Left forelimb (tissue), 1 donor: ENCODE measurements at places on chromosomes 13 and 19.

GRCh38 chr13:26051657-26052311 is at the start of gene SHISA2:
TSS of gene SHISA2 (minus strand) at chr13:26052016. CDS start at chr13:26050975, 1,041 bp downstream.
- DNase-seq = peak; percentile 87

DNA sequence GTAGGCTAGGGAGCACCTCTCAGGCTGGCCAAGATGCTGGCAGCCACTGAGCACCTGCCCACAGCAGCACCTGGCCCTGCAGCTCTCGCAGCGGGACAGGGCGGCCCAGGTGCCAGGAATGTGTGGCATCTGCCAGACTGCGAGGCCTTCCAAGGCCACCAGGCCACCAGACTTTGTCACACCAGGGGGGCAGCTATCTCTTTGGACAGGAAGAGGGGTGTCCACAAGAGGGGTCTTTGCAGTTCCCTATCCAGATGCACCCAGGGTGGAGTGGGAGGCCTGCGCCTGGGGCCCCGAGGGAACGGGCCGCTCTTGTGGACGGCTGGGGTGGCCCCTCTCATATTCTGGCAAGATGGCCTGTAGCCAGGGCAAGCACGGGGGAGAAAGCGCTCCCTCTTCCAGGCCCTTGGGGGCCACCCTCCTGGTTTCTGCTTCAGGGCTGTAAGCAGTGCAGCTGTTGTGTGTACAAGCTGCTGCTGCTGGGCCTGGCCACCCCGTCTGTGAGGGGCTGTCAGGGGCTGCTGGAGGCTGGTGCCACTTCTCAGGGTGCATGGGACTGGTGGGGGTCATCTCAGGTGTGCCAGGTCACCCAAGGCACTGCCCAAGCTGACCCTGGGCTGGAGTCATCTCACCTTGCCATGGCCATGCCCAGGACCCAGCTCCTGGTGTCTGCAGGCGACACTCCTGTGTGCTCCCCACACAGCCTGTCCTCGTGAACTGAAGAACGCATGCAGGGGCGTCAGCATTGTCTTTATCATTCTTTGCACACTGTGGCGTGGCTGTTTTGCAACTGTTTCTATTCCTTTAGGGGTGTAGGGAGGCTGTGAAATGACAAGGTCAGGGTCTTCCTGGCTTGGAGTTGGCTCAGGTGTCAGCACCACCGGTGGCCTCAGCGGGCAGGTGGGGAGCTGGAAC is 1.8 kb downstream of the TEX29 start:
- DNase-seq = peak; percentile 54

DNA sequence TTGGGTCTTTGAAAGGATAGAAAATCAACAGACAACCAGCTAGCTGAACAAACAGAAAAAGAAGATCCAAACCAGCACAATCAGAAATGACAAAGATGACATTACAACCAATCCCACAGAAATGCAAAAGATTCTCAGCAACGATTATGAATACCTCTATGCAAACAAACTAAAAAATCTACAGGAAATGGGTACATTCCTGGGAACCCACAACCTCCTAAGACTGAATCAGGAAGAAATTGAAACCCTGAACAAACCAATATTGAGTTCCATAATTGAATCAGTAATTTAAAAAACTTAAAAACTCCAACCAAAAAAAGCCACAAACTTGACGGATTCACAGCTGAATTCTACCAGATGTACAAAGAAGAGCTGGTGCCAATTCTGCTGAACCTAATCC is 20.9 kb upstream of the C1QTNF9B start:
- DNase-seq = no peak

DNA sequence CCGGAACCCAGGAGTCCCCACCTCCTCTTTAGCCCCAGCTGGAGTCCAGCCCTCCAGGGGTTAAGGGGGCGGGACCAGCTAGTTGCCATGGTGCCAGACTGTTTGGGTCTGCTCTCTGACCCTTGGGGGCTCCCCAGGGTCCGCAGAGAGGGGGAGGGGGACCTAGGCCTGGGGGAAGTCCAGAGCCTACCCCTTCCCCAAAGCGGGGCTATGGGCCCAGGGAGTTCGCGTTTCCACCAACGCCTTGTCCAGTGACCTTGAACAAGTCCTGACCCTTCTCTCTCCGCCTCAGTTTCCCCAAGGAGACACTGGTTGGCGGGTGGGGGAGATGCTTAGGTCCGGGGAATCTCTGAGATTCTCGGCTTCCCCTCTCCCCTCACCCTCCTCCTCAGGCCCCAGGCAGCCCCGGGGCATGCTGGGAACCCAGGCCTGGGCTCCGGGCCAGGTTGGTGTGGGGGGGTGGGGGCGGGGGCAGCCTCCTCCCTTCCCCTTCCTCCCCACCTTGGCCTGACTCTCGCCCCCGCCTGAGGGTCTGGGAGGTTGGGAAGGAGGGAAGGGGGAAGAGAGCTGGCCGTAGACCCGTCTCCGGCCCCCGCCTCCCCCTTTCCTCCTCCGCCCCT is 2.6 kb upstream of the SPACA6 start:
- peak; percentile 95 for DNase-seq

GRCh38 chr19:868458-869244 is 9.2 kb downstream of the CFD start:
- no peak for DNase-seq

GRCh38 chr13:24292481-24292880 is 16.9 kb upstream of the C1QTNF9 start:
- DNase-seq = no peak

- no peak for DNase-seq
These were observed 99.0 kb upstream of the MRI1 start for GRCh38 chr19:13665125-13665905.

GRCh38 chr19:52734331-52734892 is 432 bp downstream of the ZNF611 start:
- DNase-seq = peak; percentile 68

DNA sequence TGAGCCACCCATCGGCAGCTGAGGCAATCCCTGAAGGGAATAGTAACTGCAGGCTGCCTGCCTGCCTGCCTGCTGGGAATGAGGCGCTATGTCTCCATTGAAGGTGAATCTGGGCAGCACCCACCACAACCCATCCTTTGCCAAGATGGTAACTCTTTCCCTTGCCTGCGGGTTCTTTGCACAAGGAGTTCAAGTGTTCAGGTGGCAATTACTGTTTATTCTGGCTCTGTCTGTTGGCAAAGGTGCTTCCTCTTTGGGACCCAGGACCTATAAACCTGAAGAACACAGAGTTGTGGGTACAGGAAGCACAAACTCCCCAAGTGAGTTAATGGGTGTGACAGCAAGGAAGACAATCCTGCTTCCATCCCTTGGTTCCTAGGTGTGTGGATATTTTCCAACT is 448.1 kb upstream of the ZNF507 start:
- no peak for DNase-seq

GRCh38 chr19:54211235-54211634 is 10.6 kb downstream of the RPS9 start:
- no peak for DNase-seq

DNA sequence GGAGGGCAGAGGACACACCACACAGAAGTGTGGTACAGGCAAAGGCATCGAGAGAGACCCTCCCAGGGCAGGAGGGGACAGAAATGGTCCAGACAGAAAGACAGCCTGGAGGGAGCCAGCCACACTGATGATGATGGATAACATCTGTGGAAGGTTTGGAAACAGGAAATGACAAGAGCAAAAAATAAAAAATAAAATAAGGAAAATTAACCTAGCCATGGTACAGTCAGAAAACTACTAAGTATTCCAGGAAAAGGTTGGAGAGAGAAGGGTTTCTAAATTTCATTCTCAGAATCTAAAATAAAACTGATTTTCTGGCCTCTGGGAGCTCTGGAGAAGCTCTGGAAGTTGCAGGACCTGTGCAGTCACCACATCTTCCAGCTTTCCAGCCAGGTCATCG is 115.2 kb upstream of the VSTM2B start:
- no peak for DNase-seq

DNA sequence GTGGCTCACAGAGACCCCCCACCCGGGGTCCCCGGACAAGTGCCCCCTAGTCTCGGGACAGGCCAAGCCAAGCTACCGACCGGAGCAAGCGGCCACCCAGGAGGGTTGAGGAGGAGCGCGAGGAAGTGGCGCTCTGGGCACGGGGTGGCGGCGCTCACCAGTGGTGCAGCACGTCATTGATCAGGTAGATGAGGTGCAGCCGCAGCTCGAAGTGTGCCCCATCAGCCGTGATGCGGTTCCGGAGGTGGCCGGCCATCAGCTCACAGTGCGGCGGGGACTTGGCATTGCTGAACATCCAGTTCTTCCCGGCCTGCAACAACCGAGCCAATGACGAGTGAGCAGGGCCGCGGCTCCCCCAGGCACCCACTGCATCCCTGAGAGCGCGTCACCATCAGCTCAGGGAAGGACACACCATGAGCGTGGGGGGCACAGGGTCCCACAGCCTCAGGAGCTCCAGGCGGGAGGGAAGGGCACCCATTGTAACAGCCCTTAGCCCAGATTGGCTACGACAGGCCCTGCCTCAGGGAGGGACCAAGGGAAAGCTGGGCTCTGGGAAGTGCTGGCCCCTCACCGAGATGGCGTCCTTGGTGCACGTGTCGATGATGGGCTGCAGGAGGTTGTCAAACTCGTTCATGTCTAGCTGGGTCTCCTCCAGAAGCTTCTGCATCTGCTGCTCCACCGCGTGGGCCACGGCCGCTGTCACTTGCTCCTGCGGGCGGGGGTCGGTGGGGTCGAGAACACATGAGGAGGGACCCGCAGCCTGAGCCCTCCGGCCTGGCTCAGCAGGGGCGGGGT is 9.6 kb downstream of the CHERP start:
- DNase-seq = no peak

DNA sequence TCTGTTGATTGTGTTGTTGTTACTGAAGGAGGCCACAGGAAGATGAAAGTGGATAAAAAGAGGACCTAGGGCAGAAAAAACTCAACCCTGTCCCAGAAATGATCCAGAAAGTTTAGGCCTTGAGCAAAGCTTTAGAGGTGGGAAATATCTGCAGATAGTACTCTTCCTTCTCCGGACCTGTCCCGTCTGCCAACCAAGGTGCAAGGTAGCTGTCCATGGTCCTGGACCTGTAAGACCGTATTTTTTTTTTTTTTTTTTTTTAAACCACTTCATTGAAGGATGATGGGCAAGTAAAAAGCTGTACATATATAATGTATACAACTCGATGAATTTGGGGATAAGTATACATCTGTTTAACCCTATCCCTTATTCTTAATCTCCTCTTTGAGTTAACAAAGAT is 225.9 kb downstream of the OLFM4 start:
- DNase-seq = no peak

DNA sequence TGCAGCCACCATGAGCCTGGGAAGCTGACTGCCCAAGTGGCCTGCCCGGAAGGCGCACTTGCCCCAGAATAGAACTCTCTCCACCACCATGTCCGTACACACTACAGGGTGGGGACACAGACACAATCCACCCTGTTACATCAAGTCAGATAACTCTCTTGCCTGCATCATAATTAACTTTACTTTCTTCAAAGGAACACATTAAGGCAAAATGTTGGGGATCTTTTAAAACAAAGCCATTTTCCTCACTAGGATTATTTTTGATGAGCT is 23.3 kb upstream of the VSTM2B start:
- DNase-seq = no peak

DNA sequence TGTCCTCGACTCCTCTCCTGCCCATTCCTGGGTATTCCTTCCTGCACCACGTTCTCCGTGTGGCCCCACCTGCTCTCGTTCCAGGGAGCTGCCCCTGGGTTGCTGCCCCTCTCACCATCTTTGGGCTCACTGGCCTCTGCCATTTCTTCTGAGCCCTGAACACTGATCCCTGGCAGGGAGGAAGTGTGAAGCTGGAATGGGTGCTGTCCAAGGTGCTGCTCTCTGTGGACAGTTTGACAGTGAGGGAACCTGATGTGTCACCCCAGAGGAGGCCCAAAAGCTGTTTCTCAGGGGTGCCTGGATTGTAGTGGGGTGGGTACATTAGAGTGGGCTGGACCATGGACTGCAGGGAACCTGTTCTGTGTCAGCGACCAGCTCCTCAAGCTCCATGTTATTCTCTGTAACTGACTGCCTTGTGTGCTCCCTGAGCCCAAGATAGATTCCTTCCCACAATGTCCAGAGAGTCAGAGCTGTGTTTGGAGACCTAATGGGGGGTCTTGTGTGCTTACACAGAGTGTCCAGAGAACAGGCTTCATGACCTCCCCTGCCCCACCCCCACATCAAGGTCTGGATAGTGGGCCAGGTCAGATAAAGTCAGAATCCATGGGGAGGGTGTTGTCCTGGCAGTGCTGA is 7.2 kb upstream of the CEACAM8 start:
- no peak for DNase-seq

DNA sequence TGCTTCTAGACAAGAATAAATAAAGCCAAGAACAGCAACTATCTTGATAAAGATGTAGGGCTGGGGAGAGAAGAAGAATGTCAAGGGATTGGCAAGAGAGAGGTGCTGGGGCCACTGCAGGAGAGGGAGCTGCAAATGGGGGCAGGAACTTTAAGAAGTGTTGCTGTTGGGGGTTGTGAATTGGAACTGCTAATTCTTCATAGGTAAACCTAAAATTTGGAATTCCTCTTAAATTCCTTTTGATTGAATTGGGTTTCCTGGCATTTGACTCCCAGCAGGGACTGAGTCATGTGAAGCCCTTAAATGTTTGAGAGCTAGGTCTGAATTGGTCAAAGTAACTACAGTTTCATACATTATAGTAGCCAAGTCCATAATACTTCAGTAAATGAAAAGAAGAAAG is 305.6 kb upstream of the TMTC4 start:
- DNase-seq = no peak

DNA sequence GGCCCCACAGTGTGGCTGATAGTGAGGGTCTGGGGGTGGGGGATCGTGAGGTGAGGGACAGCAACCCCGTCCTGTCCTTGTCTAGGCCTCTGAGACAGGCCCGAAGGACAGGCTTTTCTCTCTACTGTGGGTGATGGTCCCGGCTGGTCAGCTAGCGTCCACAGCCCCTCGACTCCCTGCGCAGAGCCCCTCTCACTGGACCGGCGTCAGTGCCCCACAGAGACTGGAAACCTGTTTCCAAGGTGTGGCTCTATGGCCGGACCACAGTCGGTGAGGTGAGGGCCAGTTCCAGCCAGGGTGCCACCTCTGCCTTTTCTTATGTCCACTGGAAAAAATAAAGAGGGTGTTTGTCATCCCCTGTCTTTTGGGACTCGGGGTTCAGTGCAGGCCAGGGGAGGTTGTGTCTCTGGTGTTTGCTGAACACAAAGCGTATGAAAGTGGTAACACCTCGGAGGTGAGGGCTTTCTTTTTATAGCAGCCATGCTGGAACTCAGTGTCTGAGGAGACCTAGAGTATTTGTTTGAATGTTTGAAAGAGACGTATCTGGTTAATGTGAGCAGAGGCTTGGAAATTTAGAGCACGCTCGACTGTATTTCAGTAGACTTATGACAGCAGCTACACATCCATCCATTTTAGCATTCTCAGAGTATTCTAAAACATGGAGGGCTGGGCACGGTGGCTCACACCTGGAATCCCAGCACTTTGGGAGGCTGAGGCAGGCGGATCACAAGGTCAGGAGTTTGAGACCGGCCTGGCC is 22.8 kb downstream of the ATP11A start:
- DNase-seq = peak; percentile 61
